ENCODE measurements at places on chromosomes 16 and 17.

GRCh38 chr17:77419547-77420094 is 278.9 kb downstream of the SEC14L1 start:
- no peak for DNase-seq

DNA sequence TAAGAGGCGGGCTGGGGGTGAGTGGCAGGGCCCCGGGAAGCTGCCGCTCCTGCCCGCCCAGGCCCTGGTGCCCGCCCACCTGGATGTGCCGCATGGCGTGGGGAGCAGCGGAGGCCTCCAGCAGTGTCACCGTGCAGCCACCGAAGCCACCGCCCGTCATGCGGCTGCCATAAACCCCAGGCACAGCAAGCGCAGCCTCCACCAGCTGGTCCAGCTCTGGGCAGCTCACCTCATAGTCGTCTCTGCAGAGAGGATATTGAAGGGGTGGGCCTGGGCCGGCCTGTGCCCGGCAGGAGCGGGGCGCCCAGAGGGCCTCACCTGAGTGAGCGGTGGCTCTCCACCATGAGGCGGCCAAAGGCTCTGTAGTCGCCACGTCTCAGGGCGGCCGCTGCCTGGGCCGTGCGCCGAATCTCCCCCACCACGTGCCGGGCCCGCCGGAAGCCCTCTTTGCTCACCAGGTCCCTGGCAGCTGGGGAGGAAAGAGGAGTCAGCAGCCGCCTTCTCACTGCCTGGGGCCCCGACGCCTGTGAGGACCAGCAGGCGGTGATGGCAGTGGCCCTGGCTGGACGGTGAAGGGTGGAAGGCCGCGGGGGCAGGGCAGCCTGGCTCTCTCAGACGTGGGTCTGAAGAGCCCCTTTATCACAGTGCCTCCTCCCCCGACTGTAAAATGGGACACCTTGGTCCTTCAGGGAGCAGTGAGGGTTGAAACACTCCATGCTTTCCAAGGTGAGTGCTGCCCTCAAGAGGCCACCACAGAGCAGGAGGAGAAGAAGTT is 6.7 kb downstream of the GALK1 start:
- DNase-seq = no peak

DNA sequence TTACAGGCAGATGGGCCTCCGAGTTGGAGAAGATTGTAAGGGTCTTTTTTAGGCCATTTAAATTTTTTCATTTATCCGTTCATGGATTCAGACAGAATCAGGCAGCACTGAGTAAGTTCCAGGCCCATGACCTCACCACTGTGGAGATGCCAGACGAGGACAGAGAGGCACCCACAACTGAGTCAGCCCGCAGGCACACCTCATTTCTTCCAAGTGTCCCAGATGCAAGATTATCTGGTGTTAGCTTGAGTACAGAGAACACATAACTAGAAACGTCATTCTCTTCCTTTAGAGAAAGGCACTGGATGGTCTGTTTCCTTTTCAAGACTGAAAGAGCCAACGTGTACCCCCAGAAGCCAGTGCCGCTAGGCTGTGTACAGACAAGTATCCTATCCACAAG is 16.9 kb downstream of the CLEC16A start:
- DNase-seq = no peak

- no peak for DNase-seq
These were observed 54.3 kb upstream of the SREBF1 start for GRCh38 chr17:17890773-17891759.

- no peak for DNase-seq
These were observed 14.0 kb downstream of the CEP295NL start for GRCh38 chr17:78888941-78889518.

DNA sequence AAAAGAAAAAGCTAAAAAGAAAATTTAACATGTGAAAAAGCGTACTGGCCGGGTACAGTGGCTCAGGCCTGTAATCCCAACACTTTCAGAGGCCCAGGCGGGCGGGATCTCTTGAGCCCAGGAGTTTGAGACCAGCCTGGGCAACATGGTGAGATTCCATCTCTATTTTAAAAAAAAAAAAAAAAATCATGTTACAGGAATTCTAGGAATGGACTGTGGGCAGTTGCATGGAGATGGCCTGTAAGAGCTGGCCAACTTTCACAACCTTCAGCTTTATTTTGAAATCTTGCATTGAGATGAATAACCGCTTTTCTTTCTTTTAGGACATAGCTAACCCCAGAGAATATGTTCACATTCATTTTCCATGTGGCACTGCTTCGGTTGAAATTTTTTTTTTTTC is 8.2 kb upstream of the CIAO3 start:
- no peak for DNase-seq

- DNase-seq = no peak
These were observed 287.6 kb upstream of the CDH11 start for GRCh38 chr16:65409510-65409909.

DNA sequence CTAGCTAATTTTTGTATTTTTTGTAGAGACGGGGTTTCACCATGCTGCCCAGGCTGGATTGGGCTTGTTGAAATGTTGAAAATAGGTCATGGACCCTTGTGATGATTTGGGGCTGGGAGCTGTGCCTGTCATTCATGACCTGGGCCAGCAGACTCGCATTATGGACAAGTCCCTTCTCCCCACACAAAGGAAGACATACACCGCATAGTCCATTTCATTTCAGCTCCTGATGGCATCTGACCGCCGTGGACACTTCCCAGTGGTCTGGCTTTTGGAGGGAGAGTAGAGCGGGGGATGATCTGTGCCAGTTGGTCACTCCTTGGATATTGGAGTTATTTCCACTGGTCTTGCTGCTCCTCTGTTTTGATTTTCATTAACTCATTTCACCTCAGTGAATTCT is 34.8 kb downstream of the MPRIP start:
- no peak for DNase-seq

- no peak for DNase-seq
These were observed 415.3 kb downstream of the GRIN2A start for GRCh38 chr16:9766891-9767290.

DNA sequence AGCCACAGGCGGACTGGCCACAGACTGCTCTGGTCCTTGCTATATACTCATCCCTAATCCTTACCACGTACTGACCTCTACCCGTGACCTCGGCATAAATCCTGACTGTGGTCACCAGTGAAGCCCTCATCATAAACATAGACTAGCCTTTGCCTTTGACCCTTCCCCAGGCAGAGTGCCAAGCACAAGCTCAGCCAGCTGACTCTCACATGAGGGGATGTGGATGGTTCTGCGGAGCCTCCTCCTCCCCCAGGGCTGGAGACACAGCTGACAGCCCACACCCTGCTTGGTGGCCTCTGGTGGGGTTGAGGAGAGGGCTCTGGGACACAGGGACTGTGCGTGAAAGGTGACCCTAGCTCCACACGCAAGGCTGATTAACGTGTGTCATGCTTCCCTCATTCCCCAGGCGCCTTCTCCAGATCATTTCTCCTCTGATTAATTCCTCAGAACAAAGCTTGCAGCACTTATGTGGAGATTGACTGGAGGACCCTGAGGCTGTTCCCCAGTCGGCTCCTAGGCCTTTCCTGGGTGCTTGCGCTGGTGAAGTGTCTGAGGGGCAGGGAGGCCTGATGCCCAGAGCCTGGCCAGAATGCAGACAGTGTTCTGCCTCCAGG is 241.5 kb upstream of the NLRP1 start:
- DNase-seq = no peak

DNA sequence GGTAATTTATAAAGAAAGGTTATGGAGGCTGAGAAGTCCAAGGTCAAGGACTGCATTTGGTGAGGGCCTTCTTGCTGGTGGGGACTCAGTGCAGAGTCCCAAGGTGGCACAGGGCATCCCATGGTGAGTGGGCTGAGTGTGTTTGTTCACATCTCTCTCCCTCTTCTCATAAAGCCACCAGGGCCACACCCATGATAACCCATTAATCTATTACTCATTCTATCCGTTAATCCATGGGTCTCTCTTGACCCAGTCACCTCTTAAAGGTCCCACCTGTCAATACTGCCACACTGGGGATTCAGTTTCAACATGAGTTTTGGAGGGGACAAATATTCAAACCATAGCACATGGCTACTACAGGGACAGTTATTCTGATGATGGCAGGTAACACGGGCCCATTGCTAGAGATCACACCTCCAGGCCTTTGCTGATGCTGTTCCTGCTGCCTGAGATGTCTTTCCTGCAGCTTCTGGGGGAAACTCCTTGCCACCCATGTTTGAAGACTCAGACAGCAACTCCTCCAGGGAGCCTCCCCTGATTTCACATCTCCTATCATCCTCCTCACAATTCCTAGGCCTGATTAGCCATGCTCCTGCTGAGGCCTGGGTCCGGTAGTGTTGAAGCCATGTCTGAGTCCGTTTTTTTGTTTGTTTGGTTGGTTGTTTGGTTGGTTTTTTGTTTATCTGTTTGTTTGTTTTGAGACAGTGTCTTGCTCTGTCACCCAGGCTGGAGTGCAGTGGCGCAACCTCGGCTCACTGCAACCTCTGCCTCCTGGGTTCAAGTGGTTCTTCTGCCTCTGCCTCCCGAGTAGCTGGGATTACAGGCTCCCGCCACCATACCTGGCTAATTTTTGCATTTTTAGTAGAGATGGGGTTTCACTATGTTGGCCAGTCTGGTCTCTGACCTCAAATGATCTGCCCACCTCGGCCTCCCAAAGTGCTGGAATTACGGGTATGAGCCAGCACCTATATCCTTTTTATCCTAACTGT is 16.1 kb downstream of the SOCS1 start:
- no peak for DNase-seq

GRCh38 chr16:70453117-70453891 is 1.1 kb upstream of the FCSK start:
- DNase-seq = no peak

- no peak for DNase-seq
These were observed 149.0 kb downstream of the CCDC182 start for GRCh38 chr17:57595947-57596695.

DNA sequence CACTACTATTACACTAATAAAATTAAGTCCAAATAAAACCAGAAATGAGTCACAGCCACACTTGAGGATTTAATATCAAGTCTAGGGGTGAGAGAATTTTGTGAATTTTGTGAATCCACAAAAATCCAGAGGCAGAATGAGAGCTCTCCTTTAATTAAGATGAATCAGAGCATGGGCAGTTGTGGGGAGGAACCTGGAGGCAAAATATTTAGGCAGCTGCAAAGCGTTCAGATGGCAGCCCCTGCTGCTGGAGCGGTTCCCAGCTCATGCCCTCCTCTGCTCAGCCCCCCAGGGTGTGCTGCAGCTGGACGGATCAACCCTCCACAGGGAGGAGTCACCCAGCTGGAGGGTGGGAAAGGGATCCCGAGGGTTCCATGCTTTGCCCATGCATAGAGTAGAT is 43.4 kb upstream of the IRX6 start:
- no peak for DNase-seq

DNA sequence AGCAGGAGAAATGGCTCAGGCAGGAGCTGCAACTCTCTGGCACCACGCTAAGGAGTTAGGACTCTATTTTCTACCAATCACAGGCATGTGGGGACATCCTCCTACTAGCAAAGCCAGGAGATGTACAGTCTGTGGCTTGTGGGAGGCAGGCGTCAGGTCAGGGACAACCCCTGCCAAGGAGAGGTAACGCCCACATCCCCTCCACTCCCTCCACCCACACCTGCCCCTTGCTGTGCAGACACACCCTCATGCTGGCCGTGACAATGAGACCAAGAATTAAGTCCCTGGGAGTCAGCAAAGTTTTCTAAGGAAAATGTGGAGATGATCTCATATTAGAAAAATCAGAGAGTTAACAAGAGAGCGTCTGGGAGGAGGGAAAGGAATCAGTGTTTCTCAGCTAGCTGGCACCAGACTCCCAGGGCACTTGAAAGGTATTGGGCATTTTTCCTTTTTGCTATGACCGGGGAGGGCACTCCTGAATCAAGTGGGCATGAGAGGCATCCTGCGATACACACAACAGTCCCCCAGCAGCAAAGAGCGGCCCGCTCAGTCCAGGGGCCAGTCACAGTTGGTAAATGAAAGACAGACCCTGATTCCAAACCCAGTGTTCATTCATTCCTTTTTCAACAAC is 87.3 kb upstream of the RPL38 start:
- no peak for DNase-seq

DNA sequence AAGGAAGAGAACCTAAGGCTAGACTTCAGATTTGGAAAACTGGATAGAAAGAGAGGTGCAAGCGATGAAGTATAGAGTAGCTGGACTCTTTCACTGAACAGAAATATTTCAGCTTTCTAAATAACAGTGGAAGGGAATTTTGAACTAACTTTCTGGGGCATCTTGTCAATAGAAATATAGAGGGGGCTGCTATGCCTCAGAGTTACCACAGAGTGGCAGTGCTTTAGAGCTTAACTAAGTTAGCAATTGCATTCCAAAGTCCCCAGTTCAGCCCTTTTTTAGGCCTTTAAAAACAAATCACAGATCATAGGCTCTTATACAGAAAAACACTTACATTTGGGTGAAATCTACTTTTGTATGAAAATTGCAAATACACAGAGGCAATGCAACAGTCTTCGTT is 154.2 kb upstream of the CDH8 start:
- DNase-seq = no peak

GRCh38 chr16:67025210-67025550 is 3.8 kb upstream of the CBFB start:
- no peak for DNase-seq

DNA sequence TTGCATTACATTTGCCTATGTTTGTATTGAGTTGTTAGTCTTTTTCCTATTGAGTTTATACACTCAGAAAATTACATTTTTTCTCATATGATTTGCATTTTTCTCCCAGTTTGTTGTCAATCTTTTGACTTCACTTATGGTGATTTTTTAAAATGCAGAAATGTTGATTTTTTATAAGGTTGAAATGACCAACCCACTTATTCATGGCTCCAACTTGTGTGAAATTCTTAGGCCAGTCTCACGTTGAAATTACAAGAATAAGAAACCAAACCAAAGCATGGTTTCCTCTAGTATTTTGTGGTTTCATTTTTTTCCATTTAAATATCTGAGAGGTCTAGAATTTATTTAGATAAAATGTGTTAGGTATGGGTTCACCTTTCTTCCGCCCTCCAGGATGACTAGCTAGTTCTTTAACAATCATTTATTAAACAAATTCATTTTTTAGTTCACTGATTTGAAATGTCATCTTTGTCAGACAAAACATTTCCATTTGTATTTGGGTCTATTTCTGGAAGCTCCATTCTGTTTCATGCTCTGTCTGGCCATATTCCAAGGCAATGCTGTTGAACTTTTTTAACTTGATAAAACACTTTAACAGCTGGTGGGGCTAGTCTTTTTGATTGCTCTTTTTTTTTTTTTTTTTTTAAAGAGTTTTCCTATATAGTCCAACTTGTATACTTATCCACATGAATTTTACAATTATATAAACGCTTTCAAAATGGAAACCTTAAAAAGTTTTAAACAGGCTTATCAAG is 40.0 kb downstream of the FAM20A start:
- DNase-seq = no peak

GRCh38 chr16:64122177-64122576 is 999.7 kb downstream of the CDH11 start:
- no peak for DNase-seq

- DNase-seq = no peak
These were observed 299.3 kb downstream of the XYLT1 start for GRCh38 chr16:17171250-17172143.

- DNase-seq = no peak
These were observed 4.8 kb upstream of the SP6 start for GRCh38 chr17:47855737-47856136.

GRCh38 chr16:35599429-35600160 is 2140.2 kb downstream of the TP53TG3F start:
- DNase-seq = no peak

- no peak for DNase-seq
These were observed 58.6 kb upstream of the NLK start for GRCh38 chr17:27983853-27984252.
